ENCODE measurements at places on chromosomes 12 and 14. TPM values are rescaled to one million over a fixed set of nuclear protein-coding genes. Genes with fewer than 3 reads are reported as not detected.

Gene IL22
- total RNA-seq, result not detected

Gene IL31
- total RNA-seq, result not detected

Gene SCN8A
- total RNA-seq, result 0.60 TPM

Gene SMCO2
- not detected for total RNA-seq

Gene HOXC13
- not detected for total RNA-seq

Gene C1R
- 822 TPM for total RNA-seq

Gene EVL
- 72.5 TPM for total RNA-seq

Gene ADAMTS20
- total RNA-seq, result not detected

Gene BEGAIN
- 1.0 TPM for total RNA-seq

Gene TMPRSS12
- not detected for total RNA-seq

Gene DIO2
- 0.56 TPM for total RNA-seq

Gene CALM1
- 286 TPM for total RNA-seq

Gene KRT73
- not detected for total RNA-seq

Data from omental fat pad (tissue), 4 donors.